ENCODE measurements at places on chromosomes 3 and 15.

- no peak for DNase-seq
Measured at GRCh38 chr3:10155658-10156057, 9.1 kb upstream of the IRAK2 start.

DNA sequence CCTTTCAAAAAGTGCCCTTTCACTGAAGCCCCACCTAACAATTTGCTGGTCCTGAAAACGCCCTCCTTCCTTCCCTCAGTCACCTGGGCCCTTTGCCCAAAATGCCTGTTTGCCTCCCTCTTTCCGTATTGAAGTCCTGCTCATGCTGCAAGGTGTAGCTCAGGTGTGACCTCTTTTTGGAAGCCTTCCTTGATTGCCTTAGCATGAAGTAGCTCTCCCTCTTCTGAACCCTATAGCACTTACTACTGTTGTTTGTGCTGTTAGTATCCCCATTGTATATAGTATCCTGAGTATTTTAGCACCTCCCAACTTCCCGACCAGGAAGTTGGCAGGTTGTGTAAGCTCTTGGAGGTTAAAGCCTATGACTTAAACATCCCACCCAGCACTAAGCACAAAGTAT lies 1.7 kb downstream of the PLS1 start:
- no peak for DNase-seq

DNA sequence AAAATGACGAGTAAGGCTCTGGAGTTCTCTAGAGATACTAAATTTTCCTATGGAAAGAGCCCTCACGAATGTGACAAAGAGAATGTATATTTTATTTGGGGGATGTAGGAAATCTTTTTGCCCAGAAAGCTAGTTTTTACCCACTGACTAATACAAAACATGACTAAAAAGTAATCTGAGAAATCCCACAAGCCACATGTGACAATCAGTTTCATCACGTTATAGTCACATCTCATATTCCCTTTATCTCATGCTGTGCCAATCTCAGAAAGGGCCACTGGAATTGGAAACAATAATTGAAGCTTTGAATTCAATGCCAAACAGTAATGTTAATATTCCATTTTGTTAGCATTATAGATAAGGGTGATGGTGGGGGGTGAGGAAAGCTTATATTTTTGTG lies 509.0 kb upstream of the GOLIM4 start:
- no peak for DNase-seq

DNA sequence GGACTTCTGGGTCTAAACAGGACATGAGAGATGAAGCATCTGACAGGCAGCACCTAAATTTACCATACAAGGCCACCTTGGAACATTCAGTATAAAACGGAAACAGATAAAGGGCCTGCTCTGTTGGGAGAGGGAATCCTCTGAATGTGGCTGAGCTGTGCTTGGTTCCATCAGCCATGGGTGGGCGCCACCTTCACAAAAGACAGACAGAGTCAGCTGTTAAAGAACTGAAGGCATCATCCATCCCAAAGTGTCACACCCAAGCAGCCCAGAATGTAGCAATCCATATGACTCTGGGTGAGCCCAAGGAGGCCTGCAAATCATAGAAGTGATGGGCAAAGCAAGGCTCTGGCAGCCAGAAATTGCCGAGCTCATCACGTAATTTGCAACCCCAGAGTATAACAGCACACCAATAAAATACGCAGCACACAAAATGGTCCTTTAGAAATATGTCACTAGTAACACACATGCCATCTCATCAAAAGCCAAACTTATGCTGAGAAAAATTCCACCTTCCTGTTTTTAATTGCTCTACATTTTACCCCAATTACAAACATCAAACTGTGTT lies 24.8 kb upstream of the RBP1 start:
- DNase-seq, result peak; percentile 42

- DNase-seq, result no peak
Measured at GRCh38 chr3:193942516-193943055, 193.4 kb upstream of the HES1 start.

GRCh38 chr3:150314248-150315004 lies 93.7 kb upstream of the TSC22D2 start:
- DNase-seq, result peak; percentile 12

GRCh38 chr3:151553888-151554287 lies 93.0 kb upstream of the IGSF10 start:
- DNase-seq, result no peak

- no peak for DNase-seq
Measured at GRCh38 chr15:55546718-55547117, 38.7 kb upstream of the DNAAF4 start.

GRCh38 chr3:177982034-177982433 lies 554.2 kb upstream of the KCNMB2 start:
- DNase-seq, result no peak

- DNase-seq, result no peak
Measured at GRCh38 chr15:37900326-37901221, 33.9 kb upstream of the TMCO5A start.

- no peak for DNase-seq
Measured at GRCh38 chr3:29763115-29763514, 482.2 kb downstream of the RBMS3 start.

- no peak for DNase-seq
Measured at GRCh38 chr15:47470983-47471382, 246.3 kb upstream of the SEMA6D start.

DNA sequence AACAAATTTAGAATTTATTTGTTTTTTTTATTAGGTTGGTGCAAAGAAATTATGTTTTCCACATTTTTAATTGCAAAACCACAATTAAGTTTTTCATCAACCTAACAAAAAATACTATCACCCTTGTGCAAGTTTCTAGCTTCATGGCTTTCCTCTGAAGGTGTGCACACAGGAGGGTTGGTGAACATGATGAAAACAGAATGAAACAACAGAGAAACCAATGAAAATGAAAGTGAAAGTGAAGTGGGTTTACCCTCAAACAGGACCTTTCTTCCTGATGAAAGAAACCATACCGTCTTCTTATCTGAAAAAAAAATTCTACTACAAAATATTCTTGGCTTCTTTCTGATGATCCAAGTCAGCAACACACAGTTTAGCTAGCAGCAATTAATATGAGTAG lies 71.9 kb upstream of the FEZF2 start:
- no peak for DNase-seq

DNA sequence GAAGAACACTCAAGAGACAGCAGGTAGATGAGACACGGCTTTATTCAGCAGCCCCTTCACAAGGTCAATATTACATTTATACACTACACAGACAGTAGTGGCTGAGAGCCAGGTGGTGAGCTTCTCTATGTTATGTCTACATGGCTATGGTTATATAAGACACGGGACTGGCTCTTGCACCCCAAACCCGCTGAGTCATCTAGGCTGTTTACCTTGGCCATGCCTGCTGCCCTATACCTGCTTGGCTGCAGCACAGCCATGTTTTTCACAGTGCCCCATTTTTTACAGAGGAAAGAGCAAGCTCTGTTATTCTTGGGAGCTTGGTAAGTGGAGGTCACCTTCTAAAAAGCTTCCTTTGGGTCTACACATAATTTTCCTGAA lies 231.6 kb downstream of the IGSF11 start:
- no peak for DNase-seq

GRCh38 chr3:60980342-60980692 lies 270.9 kb downstream of the FHIT start:
- no peak for DNase-seq

DNA sequence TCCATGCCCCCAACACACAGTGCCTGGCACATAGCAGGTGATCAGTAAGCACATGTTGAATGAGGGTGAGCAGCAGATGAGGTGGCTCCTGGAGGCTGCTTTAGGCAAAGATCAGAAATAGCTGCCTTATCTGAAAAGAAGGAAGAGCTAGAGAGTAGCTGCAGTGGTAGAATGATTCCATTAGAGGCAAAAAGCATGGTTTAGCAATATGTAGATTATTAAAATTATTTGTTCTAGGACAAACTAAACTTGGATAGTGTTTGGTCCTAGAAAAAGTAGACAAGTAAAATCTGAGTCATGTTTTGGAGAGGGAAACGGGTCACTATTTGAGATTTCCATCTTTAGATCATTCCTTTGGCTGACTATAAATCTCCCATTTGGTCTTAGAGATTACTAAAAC lies 32.1 kb downstream of the KIF7 start:
- DNase-seq, result no peak

GRCh38 chr15:100663086-100663914 lies 60.9 kb downstream of the ASB7 start:
- DNase-seq, result peak; percentile 22

DNA sequence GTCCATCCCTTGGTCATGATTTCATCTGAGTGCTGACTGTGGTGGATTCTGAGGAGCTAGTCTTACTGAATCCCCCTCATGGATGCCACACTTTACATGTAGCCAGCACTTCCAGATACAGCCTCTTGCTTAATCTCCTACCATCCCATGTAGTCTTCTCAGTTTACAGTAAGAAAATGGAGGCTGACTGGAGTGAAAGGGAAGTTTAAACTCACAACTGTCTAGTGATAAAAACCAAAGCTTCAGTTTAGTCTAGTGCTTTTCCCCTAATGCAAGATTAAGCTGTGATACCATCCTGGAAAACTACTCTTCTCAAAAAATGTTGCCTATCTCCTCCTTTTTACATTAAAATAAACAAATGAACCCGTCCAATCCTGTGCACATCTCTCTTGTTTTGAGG lies 146.8 kb upstream of the HES1 start:
- DNase-seq, result no peak

DNA sequence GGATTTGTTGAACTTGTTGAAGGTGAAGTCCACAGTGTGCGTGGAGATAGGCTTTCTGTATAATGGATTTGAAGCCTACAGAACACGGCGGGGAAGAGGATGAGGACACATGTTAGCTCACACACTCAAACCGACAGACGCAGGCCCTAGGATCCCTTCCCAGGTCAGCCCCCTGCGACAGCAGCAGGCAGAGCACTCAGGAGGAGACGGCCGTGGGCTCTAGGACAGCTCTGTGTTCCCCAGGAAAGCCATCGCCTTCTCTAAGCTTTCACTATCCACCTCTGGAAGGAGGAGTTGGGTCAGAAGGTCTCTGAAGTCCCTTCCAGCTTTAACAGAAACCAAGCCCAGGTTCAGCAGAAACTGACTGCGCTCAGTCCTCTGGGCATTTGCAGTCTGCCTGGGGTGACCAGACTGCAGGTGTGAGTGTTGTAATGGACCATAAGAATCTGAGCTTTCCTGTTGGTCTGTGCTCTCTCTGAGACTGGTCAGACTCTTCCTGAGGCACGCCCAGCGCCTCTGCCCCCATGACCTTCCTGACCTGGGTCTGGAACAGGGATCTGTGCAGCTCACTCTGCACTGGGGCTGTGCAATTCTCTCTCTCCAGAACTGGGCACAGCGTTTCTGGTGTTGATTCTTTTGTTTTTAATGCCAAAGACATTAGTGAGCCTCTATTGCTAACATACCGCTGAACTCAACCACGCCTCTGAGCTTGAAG lies 33.5 kb downstream of the UMPS start:
- DNase-seq, result no peak

- no peak for DNase-seq
Measured at GRCh38 chr15:92400980-92401787, 7.5 kb downstream of the ST8SIA2 start.

GRCh38 chr3:111332488-111333080 lies 209.4 kb upstream of the CD96 start:
- DNase-seq, result no peak

DNA sequence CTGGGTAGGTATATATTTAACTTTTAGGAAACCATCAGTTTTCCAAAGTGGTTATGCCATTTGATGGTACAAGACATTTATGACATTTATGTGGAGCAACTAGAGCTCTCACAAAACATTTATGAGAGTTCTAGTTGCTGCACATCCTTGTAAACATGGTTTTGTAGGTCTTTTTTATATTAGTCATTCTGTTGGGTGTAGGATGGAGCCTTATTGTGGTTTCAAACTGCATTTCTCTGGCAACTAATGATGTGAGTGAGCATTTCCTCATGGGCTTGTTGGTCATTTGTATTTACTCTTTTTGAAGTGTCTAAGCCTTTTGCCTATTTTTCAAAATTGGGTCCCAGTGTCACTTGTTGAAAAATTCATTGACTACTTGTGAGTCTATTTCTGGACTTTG lies 45.7 kb upstream of the MGLL start:
- no peak for DNase-seq
